ENCODE measurements at places on chromosomes 16 and 17. TPM values are rescaled to one million over a fixed set of nuclear protein-coding genes. Genes with fewer than 3 reads are reported as not detected.

DNA sequence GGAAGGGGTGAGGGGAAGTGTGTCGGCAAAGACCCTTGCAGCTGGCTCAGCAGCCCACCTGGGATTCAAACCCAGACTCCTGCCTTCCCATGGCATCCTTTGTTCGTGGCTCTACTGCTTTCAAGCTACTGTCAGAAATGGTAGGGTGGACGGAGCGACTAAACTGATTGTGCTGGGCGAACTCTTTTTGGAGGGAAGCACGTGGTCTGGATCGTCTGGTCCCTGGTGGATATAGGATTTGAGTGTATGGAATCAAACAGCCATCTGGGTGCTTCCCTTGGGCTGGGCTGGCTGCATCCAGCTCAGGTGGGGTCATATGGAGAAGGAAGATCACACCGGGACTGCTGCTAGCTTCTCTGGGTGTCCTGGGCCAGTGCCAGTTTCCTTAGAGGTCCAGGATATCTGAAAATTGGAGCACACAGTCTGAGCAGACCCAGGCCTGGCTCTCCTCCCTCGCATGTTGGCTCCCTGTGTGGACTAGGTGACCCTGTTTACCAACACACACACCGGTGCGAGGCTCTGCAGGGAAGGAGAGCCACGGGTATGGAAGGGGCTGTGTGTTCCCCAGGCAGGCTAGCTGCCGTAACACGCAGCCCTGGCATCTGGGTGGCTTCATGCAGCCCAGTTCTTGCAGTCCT lies 8.6 kb downstream of the CMIP start:
- peaks cover 13% of the 10 kb centered on the region for H3K4me1 ChIP-seq
- no peak overlapping the region for H3K4me3 ChIP-seq

DNA sequence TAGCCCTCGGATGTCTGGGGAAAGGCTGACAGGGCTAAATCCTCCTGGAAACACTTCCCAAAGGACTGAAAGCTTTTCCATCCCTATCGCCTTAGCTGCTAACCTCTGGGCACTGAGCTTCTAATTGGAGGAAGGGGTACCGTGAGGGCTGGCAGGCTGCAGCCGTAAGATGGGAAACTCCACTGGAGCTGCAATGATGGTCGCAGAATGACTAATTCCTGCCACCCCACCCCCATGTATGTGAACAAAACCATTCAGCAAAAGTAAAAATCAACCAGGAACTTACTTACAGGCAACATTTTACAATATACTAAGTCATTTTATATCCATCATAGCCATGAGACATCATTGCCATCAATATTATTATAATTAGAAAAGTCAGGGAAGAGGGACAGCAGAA lies 133.3 kb downstream of the ABCC12 start:
- H3K4me3 ChIP-seq: no peak overlapping the region
- H3K4me1 ChIP-seq: no peaks in the 10 kb centered on the region
- H3K27me3 ChIP-seq: no peaks in the 10 kb centered on the region
- no peak for DNase-seq
- H3K27ac ChIP-seq: no peak overlapping the region

- H3K4me3 ChIP-seq: no peak overlapping the region
- no peak for DNase-seq
- no peaks in the 10 kb centered on the region for H3K4me1 ChIP-seq
- H3K36me3 ChIP-seq: no peaks in the 10 kb centered on the region
- no peaks in the 10 kb centered on the region for H3K27me3 ChIP-seq
- H3K27ac ChIP-seq: no peak overlapping the region
Measured at GRCh38 chr17:66002812-66003211, 189.1 kb downstream of the CEP112 start.

DNA sequence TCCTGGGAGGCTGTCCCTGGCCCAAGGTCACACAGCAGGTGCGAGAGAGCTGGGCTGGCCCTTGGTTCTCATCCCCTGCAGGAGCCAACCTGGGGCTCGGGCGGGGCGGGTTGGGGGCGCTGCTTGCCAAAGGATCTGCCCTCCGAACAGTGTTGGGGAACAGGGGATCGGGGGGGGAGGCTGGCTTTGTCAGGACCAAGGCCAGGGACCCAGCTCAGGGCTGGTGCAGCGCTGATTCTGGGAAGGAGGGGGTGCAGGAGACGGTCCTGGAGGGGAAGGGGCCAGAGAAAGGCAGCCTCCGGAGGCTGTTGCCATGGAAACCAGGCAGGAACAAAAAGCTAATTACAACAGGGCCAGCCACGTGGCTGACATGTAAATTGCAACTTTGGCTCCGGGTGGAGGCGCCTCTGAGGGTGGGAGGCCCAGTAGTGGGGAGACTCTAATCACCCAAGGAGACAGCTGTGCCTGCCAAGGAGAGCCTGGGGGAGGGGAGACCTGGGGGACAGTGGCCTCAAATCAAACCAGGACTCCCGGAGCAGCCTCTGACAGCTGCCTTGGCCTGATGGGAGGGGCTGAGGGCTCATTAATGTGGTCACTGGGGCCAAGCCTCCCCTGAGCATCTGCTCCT lies 1.3 kb downstream of the TUBB3 start:
- no peaks in the 10 kb centered on the region for H3K36me3 ChIP-seq
- DNase-seq: no peak
- no peak overlapping the region for H3K27ac ChIP-seq
- H3K27me3 ChIP-seq: peaks cover 4% of the 10 kb centered on the region

- H3K4me1 ChIP-seq: peaks cover 4% of the 10 kb centered on the region
- H3K36me3 ChIP-seq: no peaks in the 10 kb centered on the region
Measured at GRCh38 chr16:73037331-73037745, 10.6 kb downstream of the ZFHX3 start.

Gene TBC1D3H
- polyA plus RNA-seq: not detected

GRCh38 chr16:57231821-57232350 lies 13.2 kb upstream of the ARL2BP start:
- H3K36me3 ChIP-seq: no peaks in the 10 kb centered on the region
- H3K4me1 ChIP-seq: no peaks in the 10 kb centered on the region
- H3K27me3 ChIP-seq: no peaks in the 10 kb centered on the region
- H3K27ac ChIP-seq: no peak overlapping the region
- no peak overlapping the region for H3K4me3 ChIP-seq
